ENCODE measurements at places on chromosomes 6 and 20.

GRCh38 chr6:34347303-34347702 is 45.2 kb downstream of the NUDT3 start:
- no peak for DNase-seq

DNA sequence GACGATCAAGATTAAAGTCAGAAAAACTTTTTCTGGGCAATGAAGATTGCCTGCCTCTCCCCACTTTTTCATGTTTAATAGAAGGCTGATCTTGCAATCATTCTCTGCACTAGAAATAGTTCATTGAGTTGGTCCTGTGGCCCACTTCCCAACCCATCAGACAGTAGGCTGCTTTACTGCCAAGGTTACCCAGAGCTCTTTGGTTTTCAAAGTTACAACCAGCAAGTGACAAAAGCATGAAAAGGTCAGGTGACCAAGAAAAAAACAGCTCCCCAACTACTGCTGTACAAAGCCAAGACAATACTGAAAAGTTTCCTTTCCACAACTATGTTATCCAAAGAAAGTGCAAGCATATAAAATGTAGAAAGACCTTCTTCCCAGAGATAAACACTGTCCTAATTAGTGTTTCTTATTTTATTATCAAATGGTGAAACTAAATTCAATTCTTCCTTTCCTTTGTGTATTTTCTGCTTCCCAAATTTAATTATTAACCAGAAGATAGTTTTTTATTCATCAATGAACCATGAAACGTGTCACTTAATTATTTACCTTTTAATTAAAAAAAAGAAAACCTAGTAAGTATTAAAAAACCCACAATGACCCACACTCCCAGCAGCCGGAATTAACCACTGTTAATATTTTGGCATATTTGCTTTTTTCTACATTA is 16.6 kb downstream of the DNAAF9 start:
- DNase-seq: no peak

DNA sequence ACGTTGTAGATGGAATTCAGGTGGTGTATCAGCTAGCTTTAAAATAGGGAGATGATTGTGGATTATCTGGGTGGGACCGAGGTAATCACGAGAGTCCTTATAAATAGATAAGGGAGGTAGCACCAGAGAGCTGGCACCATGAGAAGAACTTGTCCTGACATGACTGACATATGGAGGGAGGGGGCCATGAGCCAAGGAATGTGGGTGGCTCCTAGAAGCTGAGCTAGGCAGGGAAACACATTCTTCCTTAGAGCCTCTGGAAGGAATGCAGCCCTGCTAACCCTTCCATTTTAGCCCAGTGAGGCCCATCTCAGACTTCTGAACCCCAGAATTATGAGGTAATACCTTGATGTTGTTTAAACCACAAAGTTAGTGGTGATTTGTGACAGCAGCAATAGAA is 321.1 kb upstream of the SULF2 start:
- no peak for DNase-seq

GRCh38 chr6:64294034-64294433 is 658.4 kb downstream of the PHF3 start:
- no peak for DNase-seq

DNA sequence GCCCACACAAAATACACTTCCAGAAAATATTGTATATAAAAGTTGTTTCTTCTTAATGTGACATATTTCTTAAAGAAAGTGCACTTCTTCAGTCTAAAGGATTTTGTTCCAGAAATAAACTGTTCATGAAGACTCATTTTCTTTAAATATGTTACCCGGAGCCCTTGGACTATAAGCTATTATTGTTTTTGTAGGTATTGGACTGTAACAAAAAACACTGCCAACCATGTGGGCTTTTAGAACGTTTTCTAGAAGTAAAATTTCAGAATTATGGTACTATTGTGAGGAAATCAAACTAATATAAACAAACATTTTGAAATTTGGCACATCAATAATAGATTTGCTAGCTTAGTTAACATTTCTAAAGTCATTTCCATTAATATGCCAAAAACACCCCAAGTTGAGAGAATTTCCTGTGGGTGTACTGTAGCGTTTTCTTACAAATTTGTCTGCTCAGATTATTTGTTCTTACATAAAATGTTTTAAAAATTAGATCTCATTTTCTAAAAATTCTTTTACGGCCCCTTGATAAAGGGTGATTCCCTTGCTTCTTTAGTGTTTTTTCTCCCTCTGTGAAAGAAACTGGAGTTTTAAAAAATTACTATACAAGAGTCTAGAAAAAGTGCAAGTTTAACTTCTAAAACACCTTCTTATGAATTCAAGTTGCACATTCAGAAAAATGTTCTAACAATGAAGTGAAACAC is 3.4 kb downstream of the NKX2-4 start:
- no peak for DNase-seq

- no peak for DNase-seq
Measured at GRCh38 chr6:167644412-167645132, 182.1 kb upstream of the AFDN start.

- no peak for DNase-seq
Measured at GRCh38 chr20:59421089-59421488, 120.7 kb downstream of the EDN3 start.
